Fibroblast of upper back skin (primary cell): ENCODE measurements at places on chromosomes 4 and X.

DNA sequence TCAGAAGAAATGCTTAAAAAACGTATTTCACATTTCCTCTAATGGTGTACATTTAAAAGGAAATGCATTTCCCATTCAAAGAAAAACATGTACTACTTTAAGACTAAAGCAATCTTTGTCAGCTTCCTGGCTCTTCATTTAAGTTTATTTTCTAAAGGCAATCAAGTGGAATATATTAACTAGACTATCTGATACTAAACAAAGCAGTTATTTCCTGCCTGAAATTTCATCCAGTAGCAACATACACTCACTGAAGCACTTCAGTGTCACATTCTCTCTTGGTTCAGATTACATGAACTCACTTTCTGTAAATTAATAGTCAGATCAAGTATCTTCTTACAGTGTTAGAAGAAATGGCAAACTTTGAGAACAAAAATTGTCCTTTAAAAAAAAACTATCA is 42.5 kb downstream of the LRBA start:
- no peak for DNase-seq

- no peak for DNase-seq
Observed at GRCh38 chrX:124395145-124395880, 49.0 kb downstream of the SH2D1A start.

GRCh38 chr4:118931786-118932185 is 43.1 kb downstream of the SYNPO2 start:
- peak; percentile 72 for DNase-seq

DNA sequence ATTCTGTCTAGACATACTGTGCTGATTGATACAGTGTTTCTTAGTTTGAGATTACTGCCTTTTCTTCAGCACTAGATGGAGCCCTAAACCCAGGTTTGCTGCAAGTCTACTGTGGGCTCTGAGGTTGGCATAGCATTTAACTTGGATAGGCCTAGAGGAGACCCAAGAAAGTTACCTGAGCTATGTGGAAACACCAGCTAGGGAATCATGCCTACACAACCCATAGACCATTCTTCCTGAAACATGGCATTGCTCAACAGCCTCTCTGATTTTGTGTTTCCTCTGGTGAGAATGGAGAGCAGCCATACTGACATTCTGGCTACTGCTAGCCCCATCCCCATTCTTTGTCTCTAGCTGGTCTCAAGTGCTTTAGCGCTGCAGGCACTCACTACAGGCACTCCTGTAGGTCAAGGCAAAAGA is 287.7 kb upstream of the PCDH18 start:
- peak; percentile 71 for DNase-seq

DNA sequence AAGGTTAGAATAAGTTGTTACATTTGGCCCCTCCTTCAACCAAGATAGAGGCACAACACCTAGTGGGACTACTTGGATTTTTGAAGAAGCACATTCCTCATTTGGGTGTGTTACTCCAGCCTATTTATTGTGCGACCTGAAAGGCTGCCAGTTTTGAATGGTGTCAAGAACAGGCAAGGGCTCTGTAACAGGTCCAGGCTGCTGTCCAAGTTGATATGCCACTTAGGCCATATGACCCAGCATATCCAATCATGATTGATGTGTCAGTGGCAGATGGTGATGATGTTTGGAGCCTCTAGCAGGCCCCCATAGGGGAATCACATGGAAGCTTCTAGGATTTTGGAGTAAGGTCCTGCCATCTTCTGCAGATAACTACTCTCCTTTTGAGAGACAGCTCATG is 35.5 kb upstream of the UGT2B4 start:
- no peak for DNase-seq
